ENCODE measurements at places on chromosomes 2 and 18. TPM values are rescaled to one million over a fixed set of nuclear protein-coding genes. Genes with fewer than 3 reads are reported as not detected.

The GPN1 gene
- 91.6 TPM for total RNA-seq

The GCG gene
- total RNA-seq: not detected

The UBE2E3 gene
- 187 TPM for total RNA-seq

The IL1F10 gene
- total RNA-seq: not detected

DNA sequence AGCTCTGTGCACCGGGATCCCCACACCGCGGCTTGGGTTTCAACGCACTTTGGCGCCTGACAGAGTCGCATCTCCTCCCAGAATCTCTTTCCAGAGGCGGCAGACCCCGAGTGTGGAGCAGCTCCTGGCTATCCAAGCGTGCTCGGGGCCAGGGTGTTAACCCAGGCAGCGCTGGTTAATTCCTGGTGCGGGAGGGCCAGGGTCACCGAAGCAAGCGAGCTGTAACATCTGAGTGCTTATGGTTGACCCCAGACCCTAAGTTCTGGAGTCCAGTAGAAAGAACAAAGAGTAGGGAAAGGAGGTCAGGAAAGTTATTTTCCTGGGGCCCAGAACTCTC, 566 bp upstream of the OSR1 start:
- DNase-seq: no peak

DNA sequence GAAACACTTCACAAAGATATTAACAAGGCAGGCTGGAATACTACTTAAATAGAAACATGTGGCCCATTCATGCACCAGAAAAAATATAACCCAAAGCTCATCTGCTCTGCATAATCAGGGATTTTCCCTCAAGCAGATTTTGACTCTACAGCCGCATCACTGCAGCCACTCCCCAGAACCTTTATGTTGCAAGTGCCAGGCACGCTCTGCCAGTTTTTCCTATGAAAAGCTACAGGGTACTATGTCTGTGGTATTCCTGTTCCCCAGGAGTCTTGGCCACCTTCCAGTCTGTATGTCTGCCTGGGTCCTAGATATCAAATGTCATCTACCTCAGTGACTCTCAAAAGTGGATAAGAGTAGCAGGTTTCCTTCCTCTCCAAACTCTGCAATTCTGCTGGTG, 3.8 kb downstream of the COA5 start:
- no peak for DNase-seq

DNA sequence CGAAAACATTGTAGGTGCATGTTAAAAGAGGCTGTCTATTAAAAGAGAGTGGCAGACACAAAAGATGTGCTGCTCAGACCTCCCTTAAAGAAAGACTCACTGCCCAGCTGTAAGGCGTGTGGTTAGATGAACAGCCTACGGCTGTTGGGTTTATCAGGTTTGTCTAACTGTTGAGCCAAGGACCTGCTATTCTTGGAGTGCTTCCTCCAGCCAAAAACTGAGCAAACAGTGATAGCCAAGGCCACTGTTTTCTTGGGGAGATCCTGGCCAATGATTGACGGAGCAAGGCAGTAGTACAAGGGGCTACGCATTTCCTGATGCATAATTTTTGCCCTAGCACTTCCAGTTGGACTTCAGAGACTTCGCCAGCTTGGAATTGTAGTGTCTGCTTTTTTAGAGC, 1.4 kb upstream of the RAB3GAP1 start:
- DNase-seq: no peak

- no peak for DNase-seq
Observed at GRCh38 chr18:57737400-57738060, 65.6 kb downstream of the ATP8B1 start.

DNA sequence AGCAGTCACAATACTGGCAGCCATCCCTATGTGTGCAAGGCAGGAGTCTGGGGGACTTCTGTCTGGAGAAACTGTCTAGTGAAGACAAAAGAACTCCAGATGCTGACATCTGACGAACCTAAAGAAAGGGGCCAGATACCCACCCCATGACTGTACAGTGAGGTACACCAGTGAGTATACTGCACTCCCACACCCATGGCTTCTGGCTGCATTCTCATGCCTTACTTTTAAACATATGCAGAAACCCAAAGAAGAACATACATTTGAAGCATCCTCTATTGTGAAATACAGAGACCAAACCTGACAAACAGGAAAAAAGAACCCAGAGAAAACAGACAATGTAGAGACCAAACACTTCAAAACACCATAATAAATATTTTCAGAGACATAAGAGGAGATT, 102.2 kb downstream of the ACTR3 start:
- DNase-seq: no peak

GRCh38 chr2:64563436-64563938, 39.4 kb downstream of the AFTPH start:
- DNase-seq: no peak

DNA sequence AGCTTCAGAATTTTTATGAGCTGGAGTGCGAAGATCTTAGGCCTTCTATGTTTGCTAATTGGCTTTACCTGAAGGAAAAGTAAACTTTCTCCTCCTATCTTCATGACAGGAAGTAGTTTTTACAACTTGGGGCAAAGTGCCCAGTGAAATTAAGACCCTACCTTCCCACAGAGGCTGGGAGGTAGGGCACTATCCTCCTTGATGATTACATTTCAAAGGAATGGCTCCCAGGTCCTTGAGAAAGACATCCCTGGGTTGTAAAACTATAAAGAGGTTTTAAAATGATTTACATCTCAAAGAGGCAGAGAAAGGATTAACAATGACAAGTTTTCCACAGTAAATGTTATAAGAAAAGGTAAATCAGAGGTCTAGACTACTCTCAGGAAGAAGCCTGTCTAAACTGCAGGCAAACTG, 155.8 kb downstream of the CDH7 start:
- peak; percentile 2 for DNase-seq

All from A172 (cell line).